CD4-positive, alpha-beta T cell treated with Interferon alpha-2 for 1 hour (primary cell): ENCODE measurements at places on chromosomes 1 and 21.

- DNase-seq: peak; percentile 38
Measured at GRCh38 chr1:145871994-145872924, 13.4 kb upstream of the PIAS3 start.

GRCh38 chr1:6157528-6158174, 22.5 kb downstream of the CHD5 start:
- no peak for DNase-seq

DNA sequence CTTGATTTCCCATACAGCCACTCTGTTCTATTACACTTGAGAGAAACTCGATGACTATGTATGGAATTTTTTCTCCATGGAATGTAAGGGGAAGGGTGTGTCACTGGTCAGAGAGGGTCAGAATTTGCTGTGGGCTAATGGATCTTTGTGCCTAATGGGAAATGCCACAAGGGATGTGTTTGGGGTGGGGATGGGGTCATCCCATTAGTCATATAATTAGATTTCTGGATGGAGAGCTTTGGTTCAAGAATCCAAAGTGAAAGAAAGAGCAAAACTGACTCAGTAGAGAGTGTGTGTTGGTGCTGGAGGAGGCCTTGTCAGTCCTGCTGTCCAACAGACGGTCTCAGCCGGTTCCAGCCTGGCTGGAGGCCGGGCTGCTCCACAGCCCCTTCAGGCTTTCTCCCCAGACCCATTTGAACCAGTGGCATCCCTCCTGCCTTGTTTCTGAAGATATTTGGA, 86.4 kb downstream of the LAMC2 start:
- DNase-seq: no peak

DNA sequence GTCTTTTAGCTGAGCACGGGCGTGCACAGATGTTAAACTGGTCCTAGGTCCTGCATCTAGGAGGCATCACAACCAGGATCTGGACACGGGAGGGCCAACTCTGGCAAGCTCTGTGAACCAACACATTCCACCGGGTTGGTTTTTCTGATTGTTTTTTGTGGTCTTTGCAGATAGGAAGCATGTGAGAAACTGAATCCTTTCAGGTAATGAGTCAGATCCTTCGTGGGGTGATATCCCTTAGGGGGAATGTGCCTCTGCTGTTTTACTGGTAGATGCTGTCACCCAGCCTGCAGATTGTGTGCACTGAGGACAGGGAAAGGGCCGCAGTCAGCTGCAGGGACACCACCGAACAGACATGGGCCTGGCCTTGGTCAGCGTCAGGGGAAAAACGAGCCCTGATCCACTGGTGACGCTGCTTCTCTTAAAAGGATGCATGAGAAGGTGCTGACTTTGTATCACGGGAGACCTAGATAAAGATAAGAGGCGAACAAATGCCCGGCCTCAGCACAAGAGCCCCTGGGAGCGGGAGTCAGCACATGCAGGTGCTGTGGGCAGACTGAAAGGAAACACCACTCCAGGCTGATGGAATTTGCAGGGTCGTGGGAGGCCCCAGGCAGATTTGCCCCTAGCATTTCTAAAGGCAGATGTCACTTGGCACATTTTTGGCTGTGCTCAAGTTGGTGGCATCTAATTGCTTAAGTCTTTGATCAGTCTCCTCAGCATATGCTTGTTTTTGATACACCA, 51.1 kb downstream of the DOP1B start:
- DNase-seq: no peak

- DNase-seq: peak; percentile 66
Measured at GRCh38 chr1:39933956-39934941, 20.7 kb upstream of the MFSD2A start.

DNA sequence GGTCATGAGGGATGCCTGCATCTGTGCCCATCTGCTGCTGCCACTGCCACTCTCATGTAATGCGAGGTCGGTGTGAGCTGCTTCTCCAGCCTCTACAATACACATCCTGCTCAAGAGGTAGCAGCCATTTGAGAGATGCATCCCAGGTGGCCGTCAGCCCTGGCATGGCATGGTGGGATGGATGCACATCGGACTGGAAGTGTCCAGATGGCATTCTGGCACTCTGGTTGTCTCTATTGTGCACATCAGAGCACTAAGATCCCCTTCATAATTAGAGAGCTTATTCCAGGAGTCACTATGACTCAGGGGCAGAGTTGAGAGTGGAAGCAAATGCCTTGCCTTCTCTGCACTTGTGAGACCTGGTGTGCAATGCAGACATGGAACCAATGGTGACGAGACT, 3.8 kb downstream of the STRIP1 start:
- DNase-seq: no peak

DNA sequence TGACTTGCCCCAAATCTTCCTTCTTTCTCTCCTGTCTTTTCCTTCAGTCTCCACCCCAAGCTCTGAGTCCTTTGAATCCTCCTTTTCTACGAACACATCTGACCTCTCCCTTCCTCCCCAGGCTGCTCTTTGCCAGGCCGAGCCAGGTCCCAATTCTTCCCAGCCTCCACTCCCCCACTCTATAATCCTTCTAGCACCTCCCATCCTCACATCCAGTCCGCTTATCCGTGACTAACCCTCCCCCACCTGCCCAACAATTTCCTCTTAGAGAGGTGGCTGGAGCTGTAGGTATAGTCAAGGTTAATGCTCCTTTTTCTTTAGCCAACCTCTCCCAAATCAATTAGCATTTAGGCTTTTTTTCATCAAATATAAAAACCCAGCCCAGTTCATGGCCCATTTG, 9.5 kb upstream of the HPDL start:
- DNase-seq: no peak

GRCh38 chr1:169707912-169708604, 3.4 kb downstream of the SELL start:
- DNase-seq: peak; percentile 11

- no peak for DNase-seq
Measured at GRCh38 chr1:178572604-178573003, 59.7 kb downstream of the TEX35 start.

GRCh38 chr21:26849428-26850115, 4.4 kb upstream of the ADAMTS1 start:
- DNase-seq: no peak

DNA sequence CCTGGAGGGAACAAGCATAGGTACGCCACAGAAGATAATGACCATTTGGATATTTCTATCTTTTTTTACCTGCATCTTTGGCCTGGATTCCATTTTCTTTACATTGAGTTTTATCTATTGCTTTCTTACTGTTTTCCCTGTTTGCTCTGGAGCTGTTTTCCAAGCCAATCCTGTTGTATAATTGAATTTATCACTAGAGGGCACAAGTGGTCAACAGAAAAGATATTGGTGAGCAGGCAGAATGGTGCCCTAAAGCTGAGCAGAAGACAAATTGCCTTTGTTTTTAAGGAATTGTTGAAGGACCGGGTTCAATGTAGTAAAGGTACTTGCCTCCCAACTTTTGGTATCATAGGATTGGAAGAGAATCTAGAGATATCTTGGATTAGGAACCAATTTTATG, 152.8 kb downstream of the PPP1R12B start:
- no peak for DNase-seq

DNA sequence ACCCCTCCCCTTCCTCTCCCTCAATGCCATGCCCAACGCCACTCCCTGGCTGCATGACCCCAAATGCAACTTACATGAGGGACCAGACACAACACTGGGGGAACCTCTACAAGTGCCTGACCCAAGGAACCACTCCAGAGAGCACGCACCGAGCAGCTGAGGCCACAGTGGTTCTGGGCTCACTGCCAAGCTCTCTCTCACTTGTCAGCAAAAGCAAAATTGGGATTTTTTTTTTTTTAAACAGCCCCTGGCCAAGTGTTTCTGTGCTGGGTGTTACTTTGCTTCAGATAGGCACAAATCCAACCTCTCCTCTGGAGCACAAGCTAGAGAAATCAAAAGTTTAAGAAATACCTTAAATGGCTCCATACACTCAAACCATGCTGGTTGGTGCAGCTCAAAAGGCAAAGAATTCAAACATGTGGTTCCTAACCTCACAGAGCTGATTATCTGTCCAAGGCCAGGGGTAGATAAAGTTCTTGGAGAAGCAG, 363.0 kb downstream of the SETD4 start:
- no peak for DNase-seq
